Esophagus squamous epithelium (tissue), 5 donors: ENCODE measurements at places on chromosomes 13 and 19. TPM values are rescaled to one million over a fixed set of nuclear protein-coding genes. Genes with fewer than 3 reads are reported as not detected.

DNA sequence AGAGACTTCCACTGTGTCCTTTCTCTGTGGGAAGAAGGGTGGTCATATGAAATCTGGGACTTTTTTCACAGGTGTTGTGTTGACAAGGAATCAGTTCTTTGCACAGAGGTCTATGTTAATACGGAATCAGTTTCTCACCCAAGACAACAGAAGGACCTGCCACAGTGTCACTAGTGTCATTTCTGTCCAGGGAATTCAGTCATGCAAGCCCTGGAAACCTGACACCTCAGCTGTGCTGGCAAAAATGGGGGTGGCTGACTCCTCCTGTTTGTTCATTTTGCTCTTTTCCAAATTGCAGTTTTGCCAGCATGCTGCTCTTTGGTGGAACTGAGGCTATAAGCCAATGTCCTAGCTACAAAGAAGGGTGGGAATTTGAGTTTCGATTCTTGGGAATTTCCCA lies 49.8 kb upstream of the ESD start:
- DNase-seq: no peak
- H3K27me3 ChIP-seq: no peaks in the 10 kb centered on the region
- no peaks in the 10 kb centered on the region for H3K36me3 ChIP-seq
- H3K4me3 ChIP-seq: no peak overlapping the region

- no peaks in the 10 kb centered on the region for H3K4me1 ChIP-seq
- H3K27ac ChIP-seq: no peak overlapping the region
- no peak for DNase-seq
- H3K4me3 ChIP-seq: no peak overlapping the region
Measured at GRCh38 chr19:16518061-16518460, 21.9 kb downstream of the C19orf44 start.

DNA sequence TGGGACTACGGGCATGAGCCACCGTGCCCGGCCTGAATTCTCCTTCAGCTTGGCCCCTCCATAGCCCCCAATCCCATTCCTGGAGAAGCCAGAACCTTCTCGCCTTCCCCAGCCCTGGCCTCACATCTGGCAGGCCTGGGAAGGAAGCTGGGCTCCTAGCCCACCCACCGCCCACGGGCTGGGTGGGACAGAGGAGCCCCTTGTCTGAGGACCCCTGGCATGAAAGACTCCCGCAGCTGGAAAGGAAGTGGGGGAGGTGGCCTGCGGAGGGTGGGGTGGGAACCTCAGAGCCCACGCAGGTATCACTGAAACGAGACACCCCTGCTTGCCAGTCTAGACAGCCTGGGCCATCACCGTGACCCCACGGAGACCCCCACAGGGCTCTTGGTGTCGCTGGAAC lies 7.7 kb upstream of the NANOS3 start:
- H3K36me3 ChIP-seq: no peaks in the 10 kb centered on the region
- no peak for DNase-seq
- no peaks in the 10 kb centered on the region for H3K27me3 ChIP-seq
- H3K4me1 ChIP-seq: peaks cover 18% of the 10 kb centered on the region
- no peak overlapping the region for H3K4me3 ChIP-seq

GRCh38 chr13:61536433-61536832 lies 120.8 kb upstream of the PCDH20 start:
- no peaks in the 10 kb centered on the region for H3K4me1 ChIP-seq
- no peak for DNase-seq
- no peaks in the 10 kb centered on the region for H3K36me3 ChIP-seq
- H3K27me3 ChIP-seq: no peaks in the 10 kb centered on the region
- H3K27ac ChIP-seq: no peak overlapping the region

- DNase-seq: no peak
- no peaks in the 10 kb centered on the region for H3K4me1 ChIP-seq
- no peak overlapping the region for H3K27ac ChIP-seq
- no peaks in the 10 kb centered on the region for H3K36me3 ChIP-seq
- no peak overlapping the region for H3K4me3 ChIP-seq
Measured at GRCh38 chr13:101190337-101190736, 226.0 kb downstream of the NALCN start.

GRCh38 chr19:38556521-38557174 lies 61.1 kb downstream of the MAP4K1 start:
- no peak overlapping the region for H3K27ac ChIP-seq
- DNase-seq: no peak
- no peaks in the 10 kb centered on the region for H3K36me3 ChIP-seq
- H3K27me3 ChIP-seq: no peaks in the 10 kb centered on the region
- peaks cover 42% of the 10 kb centered on the region for H3K4me1 ChIP-seq

- no peak for DNase-seq
- H3K4me1 ChIP-seq: no peaks in the 10 kb centered on the region
- H3K4me3 ChIP-seq: no peak overlapping the region
- H3K36me3 ChIP-seq: no peaks in the 10 kb centered on the region
Measured at GRCh38 chr13:77476456-77476855, 59.0 kb upstream of the SCEL start.

DNA sequence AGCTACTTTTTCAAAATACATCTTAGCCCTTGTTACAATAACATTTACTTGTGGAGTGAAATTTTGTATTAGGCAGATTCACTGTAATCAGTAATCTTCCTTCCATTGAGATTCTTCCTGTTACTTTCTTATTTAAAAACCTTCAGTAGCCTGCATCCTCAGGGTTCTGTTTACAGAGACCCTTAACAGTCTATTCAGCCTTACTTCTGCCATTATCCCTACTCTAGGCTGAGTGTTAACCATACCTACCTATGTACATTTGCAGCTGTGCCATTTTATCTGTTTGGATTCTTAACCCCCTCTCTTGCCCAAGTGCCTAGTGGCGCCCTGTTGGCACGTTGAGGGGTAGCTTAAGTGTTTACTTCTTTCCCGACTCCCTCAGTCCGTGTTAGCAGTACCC lies 71.9 kb downstream of the LRCH1 start:
- no peak overlapping the region for H3K4me3 ChIP-seq
- no peaks in the 10 kb centered on the region for H3K27me3 ChIP-seq
- no peak for DNase-seq
- H3K27ac ChIP-seq: no peak overlapping the region
- H3K4me1 ChIP-seq: peaks cover 23% of the 10 kb centered on the region

- H3K36me3 ChIP-seq: no peaks in the 10 kb centered on the region
- H3K27ac ChIP-seq: no peak within 1 kb of the TSS
- peaks cover 35% of the 10 kb centered on the region for H3K4me1 ChIP-seq
- no peak for DNase-seq
- peak within 1 kb of the TSS; percentile 27 for H3K4me3 ChIP-seq
Measured at GRCh38 chr19:17871878-17872250, at the start of gene SLC5A5. Gene SLC5A5 (plus strand): TSS chr19:17871945. CDS start chr19:17872320, 375 bp downstream.

GRCh38 chr13:41941174-41941573 lies 19.7 kb downstream of the VWA8 start:
- no peaks in the 10 kb centered on the region for H3K27me3 ChIP-seq
- H3K27ac ChIP-seq: no peak overlapping the region
- H3K36me3 ChIP-seq: peaks cover 8% of the 10 kb centered on the region
- no peak for DNase-seq
- H3K4me1 ChIP-seq: no peaks in the 10 kb centered on the region
- H3K4me3 ChIP-seq: no peak overlapping the region

- H3K4me3 ChIP-seq: no peak overlapping the region
- H3K27ac ChIP-seq: no peak overlapping the region
Measured at GRCh38 chr19:54297759-54298305, 15.1 kb downstream of the LILRA5 start.

DNA sequence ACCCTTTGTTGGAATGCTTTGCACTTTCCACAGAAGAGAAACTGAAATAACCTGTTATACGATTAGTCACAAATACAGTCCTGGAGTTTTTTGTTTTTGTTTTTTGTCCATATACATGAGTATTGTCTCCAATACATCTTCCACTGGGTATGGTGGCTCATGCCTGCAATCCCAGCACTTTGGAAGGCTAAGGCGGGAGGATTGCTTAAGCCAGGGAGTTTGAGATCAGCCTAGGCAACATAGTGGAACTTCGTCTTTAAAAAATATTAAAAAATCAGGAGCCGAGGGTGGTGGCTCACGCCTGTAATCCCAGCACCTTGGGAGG lies 25.0 kb downstream of the AP2S1 start:
- H3K4me3 ChIP-seq: no peak overlapping the region
- peak overlapping the region; percentile 26 for H3K27ac ChIP-seq
- H3K36me3 ChIP-seq: no peaks in the 10 kb centered on the region
- DNase-seq: no peak
- no peaks in the 10 kb centered on the region for H3K27me3 ChIP-seq
- H3K4me1 ChIP-seq: peaks cover 59% of the 10 kb centered on the region

GRCh38 chr13:48630773-48631172 lies 23.0 kb upstream of the CYSLTR2 start:
- H3K36me3 ChIP-seq: no peaks in the 10 kb centered on the region
- no peaks in the 10 kb centered on the region for H3K27me3 ChIP-seq
- no peak overlapping the region for H3K4me3 ChIP-seq
- DNase-seq: no peak
- no peaks in the 10 kb centered on the region for H3K4me1 ChIP-seq

DNA sequence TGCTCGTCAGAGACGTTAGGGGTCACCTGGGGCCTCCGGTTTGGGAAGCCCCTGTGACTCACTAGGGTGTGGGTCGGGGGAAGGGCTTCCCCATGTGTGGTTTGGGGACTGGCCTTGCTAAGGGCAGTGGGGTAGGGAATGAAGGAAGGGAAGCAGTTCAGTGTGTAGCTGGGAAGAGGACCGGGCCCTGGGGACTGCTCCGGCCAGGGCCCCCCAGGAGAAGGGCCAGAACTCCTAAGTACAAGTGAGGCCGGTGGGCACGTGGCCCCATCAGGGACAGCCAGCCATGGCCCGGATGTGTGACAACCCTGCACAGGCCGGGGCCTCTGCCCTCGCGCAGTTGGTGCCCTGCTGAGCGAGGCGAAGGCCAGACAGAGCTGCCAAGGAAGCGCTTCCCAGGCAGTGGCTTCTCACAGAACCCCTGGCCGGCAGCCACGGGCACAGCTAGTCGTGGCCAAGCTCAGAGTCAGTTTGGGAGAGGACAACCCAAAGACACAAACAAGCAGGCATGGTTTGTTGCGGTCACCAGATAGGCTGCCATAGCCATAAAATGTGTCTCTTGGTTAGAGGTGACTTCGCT lies 25.7 kb downstream of the TEX29 start:
- H3K4me3 ChIP-seq: no peak overlapping the region
- DNase-seq: no peak
- H3K27ac ChIP-seq: no peak overlapping the region
- no peaks in the 10 kb centered on the region for H3K27me3 ChIP-seq

- no peak for DNase-seq
- H3K27ac ChIP-seq: peak within 1 kb of the TSS; percentile 92
- H3K4me3 ChIP-seq: peak within 1 kb of the TSS; percentile 96
- no peaks in the 10 kb centered on the region for H3K27me3 ChIP-seq
- peaks cover 94% of the 10 kb centered on the region for H3K4me1 ChIP-seq
- peaks cover 13% of the 10 kb centered on the region for H3K36me3 ChIP-seq
Measured at GRCh38 chr19:1241417-1242095, at the start of gene ATP5F1D. Gene ATP5F1D (plus strand): TSS chr19:1241751. CDS start chr19:1241851, 100 bp downstream.

DCLK1 gene
- total RNA-seq: 0.72 TPM

C1QTNF9B gene
- total RNA-seq: not detected

MISP3 gene
- 5.2 TPM for total RNA-seq

RAB3A gene
- total RNA-seq: 0.30 TPM

GRAMD1A gene
- total RNA-seq: 4.6 TPM

FUT2 gene
- 12.2 TPM for total RNA-seq
